ENCODE measurements at places on chromosomes 5 and 9.

DNA sequence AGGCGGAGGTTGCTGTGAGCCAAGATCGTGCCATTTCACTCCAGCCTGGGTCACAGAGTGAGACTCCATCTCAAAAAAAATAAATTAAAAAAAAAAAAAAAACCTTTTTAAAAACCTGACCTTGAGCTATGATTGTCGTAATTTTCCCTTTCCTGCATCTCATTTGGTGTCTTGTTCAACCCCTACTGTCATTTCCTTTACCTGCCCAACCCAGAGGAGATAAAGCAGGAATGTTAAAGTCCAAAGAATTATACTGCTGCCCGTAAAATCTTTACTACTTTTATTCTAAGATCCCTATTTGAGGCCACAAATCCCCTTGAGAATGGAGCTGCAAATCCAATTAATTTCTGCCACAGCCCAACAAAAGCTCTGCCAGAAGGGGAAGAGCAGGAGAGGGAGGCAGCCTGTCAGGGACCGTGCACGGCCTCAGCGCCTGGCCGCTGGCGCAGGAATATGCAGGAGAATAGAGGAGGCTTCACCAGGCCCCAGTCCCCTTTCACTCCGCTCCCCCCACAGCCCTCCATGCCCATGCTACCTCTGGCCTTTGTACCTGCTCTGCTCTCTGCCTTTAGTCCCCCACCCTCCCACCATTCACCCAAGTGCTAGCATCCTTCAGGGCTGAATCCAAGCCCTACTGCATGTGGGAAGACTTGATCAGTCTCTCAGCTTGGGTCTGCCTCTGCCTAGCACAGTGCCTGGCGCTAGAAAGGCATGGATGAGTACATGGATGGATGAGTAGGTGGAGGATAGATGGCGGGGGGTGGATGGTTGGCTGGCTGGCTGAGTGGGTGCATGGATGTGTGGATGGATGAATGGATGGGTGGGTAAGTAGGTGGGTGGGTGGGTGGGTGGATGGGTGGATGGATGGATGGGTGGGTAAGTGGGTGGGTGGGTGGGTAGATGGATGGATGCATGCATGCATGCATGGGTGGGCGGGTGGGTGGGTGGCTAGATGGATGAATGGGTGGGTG lies 99.8 kb upstream of the SARDH start:
- DNase-seq: no peak

DNA sequence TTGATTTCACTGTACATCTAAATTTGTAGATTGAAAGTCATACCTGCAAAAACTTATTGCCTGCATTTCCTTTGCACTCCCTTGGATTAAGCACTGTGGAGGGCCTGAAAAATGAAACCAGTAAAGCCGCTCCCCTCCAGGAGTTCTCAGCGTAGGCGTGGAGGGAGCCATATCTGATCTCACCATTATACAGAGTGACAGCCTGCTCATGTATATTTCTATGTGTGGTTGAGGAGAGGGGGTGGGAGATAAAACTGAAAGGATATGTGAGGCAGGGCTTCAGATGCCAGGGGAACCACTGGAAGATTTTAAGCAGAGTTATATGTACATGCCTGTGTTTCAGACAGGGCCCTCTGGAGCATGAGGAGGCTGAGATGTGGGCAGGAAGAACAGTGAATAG lies 303.0 kb downstream of the MSX2 start:
- DNase-seq: no peak

DNA sequence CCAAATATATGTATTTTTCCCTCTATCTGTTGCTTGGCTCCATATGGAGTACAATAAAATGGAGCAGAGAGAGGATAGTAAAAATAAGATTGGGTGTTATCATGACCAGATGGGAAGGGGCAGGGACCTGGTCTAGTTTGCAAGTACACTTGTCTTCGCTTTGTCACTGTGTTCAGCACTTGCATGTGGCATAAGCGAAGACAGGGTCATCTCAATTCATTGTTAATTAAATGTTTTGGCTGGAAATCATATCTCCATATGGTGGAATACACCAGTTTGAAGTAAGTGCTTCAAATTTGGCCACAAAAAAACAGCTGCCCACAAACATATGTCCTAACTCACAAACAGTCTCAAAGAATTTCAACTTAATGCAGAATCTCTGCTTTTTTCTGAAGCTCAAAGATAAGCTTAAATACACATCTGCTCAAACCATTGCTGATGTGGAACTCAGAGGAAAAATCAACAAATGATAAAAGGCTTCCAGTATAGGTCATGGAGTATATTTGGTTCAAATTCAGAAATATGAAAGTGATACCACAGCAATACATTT lies 865.4 kb downstream of the TLE4 start:
- DNase-seq: no peak

DNA sequence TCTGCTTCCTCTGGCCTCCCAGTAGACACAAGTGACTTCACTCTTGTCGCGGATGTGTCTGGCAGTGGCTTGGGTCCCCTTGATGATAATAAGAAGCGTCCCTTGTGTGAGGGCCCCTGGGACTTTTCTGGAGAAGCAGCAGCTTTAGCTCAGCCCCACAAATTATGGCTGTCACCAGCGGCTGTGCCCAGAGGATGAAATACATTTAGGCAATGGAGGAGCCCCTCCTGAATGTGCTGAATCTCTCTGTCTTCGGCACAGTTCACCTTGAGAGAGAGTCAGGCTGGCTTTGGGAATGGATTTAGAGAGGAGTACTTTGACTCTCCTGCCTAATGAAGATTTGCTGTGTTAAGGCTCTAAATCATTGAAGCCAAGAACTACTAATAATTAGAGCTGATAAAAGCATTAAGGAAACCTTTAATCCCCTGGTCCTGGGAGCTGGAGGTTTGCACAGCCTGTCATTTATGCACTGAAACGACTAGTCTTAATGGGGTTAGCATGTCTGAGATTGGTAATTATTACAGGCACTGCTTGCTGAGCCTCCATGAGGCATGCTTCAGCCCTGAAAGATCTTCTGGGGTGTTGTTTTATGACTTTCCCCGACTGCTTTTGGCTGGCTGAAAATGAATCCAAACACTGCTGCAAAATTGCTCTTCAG lies 127.0 kb downstream of the TENT4A start:
- no peak for DNase-seq

DNA sequence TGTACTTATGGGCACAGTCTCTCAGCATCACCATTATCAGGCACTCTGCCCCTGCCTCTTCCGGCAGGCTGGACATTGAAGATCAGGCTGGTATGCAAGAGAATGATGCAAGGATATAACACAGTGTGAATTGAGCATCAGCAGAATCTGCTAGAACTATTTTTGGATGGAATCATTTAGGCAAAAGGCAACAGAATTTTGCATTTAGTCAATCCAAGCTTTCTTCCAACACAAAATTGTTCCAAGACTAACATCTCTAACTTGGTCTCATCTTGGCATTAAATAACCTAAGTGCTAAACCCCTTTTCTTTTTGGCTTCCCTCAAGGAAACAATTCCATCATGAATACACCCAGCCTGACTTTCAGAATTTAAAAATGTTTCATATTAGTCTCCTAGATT lies 339.9 kb downstream of the PRELID2 start:
- no peak for DNase-seq

DNA sequence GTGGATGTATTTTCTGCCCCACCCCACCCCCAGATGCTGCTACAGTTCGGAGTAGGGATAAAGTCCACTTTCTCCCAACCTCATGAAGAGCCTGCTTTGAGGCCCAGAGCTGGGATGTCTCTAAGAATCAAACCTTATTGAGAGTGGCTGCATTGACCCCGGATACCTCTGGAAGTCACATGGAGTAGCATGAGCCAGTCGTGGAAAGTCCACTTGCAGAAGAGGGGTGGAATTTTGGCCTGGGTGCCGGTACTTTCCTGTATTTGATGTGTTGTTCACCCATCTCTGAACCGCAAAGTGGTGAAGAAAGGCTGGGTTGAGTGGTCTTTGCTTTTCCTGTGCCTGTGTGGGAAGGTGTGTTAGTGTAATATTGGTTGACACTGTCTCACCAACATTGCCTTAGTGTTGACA lies 3.7 kb downstream of the OTULIN start:
- no peak for DNase-seq

DNA sequence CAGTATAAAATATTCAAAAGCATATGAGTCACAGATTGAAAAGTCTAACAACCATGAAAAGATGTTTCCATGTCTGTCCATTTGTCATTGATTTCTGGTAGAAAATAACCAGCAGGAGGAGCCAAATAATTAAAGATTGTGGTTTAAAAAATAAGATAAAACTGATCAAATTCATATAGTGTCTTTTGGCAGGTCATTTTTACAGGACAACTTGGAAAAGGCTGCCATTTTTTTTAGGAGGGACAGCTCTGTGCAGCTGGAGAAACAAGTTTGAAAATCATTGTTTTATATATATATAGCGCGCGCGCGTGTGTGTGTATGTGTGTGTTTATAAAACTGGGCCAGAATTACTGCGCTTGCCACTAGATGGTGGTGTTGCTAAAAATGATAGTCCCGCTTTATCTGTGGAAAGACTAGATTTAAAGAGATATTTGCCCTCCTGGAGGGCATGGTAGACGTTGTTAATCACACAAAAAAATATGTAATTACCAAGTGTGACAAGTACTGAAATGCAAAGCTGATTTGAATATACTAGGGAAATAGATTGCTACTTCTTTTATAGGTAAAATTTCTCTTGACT lies 1.3 kb upstream of the TRMO start:
- DNase-seq: peak; percentile 68

GRCh38 chr9:132372177-132373095 lies 17.6 kb upstream of the SETX start:
- DNase-seq: peak; percentile 45
